ENCODE measurements at places on chromosomes 12 and 14.

DNA sequence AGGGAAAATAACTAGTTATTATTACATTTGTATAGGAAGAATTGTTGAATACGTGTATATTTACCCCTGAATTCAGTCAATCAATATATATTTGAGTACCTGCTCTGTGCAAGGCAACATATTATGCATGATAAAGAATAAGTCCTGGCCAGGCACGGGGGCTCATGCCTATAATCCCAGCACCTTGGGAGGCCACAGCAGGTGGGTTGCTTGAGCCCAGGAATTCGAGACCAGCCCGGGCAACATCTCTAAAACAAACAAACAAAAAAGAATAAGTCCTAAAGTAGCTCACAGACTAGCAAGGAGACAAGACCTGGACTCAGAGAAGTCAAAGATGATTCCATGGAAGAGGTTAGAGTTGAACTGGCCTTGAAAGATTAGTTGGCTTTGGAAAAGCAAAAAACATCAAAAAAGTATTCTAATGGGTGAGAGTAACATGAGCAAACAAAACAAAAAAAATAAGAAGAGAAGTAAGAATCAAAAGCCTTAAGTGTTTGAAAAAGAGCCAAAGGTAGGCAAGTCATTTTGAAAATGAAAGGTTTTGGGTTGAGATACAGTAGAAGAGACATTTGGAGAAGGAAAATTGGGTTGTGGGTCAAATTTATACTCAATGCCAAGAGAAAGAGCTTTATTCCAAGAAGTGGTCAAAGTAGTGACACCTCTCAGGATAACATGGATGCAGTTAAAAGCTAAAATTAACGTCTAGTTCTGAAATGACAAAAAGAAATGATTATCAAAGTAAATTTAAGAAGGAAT, 115.2 kb upstream of the BCAT1 start:
- no peak for DNase-seq

GRCh38 chr14:97275276-97275675, 478.1 kb downstream of the VRK1 start:
- no peak for DNase-seq

DNA sequence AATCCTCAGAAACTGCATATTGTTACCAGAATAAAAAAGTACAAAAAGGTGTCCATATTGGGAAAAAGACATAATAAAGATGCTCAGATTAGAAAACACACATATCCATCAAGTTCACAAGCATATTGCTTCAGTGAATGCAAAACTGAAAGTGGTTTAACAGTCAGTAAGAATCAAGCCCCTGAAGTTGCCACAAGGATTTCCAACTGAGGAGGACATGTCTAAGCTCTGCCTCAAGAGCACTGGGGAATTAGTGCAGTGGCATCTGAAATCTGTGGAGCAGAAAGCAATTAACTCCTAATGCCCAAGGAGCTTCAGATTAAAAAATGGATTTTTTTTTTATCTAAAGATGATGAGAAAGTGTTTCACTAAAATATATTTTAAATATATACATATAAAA, 113.2 kb downstream of the DENND5B start:
- no peak for DNase-seq

DNA sequence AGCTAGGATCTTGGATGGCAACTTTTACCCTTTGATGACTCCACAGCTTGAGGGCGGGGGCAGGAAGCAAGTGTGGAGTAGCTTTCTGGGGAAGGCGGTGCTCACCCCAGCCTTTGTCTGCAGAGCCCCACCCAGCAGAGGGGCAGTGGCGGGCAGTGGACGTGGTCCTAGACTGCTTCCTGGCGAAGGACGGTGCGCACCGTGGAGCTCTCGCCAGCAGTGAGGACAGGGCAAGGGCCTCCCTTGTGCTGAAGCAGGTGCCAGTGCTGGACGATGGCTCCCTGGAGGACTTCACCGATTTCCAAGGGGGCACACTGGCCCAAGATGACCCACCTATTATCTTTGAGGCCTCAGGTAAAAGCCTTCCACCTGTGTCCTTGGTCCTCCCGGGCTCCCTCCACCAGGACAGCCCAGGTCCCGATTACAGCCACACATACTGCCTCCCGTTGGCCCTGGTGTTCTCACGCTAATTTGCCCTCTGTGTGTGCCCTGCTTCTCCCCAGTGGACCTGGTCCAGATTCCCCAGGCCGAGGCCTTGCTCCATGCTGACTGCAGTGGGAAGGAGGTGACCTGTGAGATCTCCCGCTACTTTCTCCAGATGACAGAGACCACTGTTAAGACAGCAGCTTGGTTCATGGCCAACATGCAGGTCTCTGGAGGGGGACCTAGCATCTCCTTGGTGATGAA, 1.2 kb downstream of the TAPBPL start:
- DNase-seq = no peak

DNA sequence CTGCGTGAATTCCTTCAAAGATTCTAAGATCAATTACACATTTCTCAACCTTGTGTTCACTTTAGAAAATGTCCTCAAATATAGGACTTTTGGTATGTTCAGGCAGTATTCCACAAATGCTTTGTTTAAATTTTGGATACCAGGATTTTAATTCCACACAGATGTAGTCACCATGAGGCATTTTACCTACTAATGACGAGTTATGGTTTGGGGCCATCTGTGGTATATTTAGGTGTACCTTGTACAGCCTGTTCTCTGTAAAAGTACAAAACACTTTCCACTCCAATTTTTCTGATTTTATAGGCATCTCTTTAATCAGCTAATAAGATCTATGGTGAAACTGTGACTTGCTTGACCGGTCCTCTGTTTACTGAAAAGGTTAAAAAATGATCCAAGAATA, 275.7 kb upstream of the PRICKLE1 start:
- no peak for DNase-seq

- no peak for DNase-seq
These were observed 58.3 kb downstream of the OTOGL start for GRCh38 chr12:80157645-80158044.

DNA sequence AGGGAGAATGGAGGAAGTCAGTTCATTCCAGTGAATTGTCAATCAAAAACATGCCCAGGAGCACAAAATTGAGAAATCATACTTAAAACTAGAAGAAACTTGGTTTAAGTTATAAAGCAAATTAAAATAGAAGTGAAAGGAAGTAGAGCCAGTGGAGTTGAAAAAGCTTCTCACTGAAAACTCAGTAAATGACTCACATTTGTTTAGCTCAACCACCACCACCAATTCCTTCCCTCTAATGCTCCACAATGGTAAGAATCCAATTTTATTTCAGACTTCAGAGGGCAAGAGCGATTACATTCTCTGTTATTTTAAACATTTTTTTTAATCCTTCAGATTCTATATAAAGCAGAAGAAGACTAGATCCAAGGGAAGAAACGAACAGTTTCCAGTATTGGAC, 19.4 kb downstream of the UTP20 start:
- DNase-seq = no peak

DNA sequence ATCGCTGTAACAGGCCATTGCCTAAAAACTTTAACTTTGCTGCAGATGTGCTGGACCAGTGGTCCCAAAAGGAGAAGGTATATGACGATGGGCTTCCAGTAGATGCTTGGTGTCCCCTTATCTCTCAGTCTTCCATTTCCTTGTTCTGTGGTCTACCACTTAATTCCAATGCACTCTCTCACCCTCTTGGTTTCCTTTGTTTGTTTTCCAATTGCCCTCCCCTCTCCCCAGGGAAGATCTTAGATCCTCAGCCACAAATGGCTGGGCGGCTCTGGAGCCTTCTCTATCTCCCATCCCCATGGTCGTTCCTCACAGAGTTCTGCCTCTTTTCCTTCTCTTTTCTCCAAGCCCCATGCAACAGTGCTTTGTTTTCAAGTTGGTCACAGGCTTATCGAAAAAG, 584 bp downstream of the ACSM4 start:
- no peak for DNase-seq

GRCh38 chr12:42679466-42679865, 89.9 kb upstream of the PRICKLE1 start:
- DNase-seq = no peak

DNA sequence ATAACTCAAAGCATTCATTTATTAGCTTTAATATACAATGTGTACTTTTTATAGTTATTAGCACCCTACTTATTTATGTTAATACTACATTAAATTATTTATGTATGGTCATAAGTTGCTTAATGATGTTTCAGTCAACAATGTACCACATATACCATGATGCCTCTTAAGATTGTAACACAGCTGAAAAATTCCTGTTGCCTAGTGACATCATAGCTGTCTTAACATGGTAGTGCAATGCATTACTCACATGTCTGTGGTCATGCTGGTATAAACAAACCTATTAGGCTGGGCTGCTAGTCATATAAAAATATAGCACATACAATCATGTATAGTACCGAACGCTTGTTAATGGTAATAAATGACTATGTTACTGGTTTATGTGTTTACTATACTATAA, 120.4 kb downstream of the ANO6 start:
- no peak for DNase-seq

- no peak for DNase-seq
These were observed 1.2 kb downstream of the COA8 start for GRCh38 chr14:103563844-103564505.

- DNase-seq = no peak
These were observed 7.8 kb downstream of the BHLHE41 start for GRCh38 chr12:26116829-26117715.

- no peak for DNase-seq
These were observed 1110.6 kb downstream of the BCL11B start for GRCh38 chr14:98161356-98161755.

DNA sequence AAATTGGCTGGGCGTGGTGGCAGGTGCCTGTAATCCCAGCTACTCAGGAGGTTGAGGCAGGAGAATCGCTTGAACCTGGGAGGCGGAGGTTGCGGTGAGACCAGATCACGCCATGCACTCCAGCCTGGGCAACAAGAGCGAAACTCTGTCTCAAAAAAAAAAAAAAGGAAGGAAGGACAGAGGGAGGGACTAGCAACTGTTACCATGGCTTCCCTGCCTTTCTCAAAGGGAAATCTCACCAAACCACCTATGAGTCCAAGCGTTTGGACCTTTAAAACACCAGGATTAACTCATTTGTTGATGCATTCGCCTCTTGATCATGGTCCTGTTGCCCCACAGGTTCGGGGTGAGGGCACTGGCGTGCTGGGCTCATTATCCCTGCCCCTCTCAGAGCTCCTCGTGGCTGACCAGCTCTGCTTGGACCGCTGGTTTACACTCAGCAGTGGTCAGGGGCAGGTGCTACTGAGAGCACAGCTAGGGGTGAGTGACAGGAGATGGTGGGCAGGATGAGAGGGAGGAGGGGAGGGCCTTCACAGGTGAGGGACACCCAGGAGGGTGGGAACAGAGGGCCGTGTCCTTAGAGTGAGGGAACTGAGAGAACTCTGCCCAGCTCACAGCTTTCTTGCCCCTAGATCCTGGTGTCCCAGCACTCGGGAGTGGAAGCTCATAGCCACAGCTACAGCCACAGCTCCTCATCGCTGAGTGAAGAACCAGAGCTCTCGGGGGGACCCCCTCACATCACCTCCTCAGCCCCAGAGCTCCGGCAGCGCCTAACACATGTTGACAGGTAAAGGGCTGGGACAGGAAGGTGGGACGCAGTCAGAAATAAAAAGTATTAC, 10.2 kb upstream of the MYL6B start:
- DNase-seq = no peak

DNA sequence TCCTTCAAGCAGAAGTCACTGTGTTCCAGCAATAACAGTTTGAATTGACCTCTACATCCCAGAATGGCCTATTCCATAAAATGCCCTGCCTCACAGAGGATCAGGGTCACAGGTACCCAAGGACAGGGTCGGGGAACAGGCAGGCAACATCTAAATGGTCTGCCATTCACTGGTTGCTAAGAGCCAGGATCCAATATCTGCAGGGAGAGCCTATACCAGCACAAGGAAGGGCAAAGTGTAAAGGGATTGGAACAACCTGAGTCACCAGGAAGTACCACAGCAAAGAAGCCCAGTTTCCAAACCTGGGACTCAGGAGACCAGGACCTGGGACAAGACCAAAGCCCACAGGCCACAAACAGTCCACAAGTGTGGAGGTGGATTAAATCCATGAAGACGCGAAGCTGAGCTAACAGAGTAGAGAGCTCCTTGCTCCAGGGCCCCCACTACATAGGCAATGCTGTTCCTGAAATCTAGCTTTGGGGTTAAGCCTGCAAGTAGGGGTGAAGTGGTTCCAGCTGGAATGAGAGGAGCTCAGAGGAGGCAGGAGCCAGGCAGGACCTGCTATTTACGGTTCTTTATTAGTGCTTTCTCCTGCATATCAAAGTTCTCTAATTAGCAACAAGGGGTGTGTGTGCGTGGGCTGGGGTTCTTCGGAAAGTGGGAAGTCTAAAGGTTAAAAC, 274.3 kb downstream of the BCL11B start:
- no peak for DNase-seq

GRCh38 chr12:69563166-69563762, 22.0 kb upstream of the CCT2 start:
- no peak for DNase-seq

- DNase-seq = no peak
These were observed 17.7 kb downstream of the DPF3 start for GRCh38 chr14:72876005-72876709.

DNA sequence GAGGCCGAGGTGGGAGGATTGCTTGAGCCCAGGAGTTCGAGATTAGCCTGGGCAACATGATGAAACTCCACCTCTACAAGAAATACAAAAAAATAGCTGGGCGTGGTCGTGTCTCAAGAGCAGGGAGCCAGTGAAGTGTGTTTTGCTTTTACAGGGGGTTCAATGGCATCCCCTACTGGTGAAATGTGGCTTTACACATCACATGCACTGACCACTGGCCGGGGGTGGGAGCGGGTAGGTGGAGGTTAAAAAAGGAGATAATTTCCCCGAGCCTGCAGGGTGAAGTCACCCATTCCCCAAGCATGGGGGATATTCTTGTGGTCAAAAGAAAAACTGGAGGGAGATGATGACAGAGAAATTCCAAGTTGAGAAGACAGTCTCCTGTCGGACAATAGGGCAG, 63.6 kb upstream of the PWP1 start:
- no peak for DNase-seq

DNA sequence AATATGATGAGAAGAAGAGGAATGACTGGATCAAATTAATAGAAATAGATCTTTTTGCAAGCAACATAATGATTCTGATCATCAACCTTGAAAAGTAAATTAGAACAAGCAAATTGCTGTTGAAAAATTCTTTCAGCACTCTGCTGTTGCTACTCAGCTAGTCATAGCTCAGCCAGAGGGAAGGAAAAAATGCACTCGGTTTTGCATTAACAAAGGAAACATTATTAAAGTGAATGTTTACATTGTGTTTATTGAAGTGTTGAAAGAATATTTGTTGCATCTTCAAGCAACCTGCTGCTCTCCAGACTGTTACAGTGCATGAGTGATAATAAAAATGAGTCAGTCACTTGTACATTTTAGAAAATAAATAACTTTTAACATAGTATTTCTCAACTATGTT, 26.5 kb downstream of the AP5M1 start:
- no peak for DNase-seq

All from stimulated activated CD8-positive, alpha-beta memory T cell treated with anti-CD3 and anti-CD28 coated beads, Interleukin-4, amount 100 ng/mL, for 4 hours (primary cell).